ENCODE measurements at places on chromosomes 4 and X.

- no peak for DNase-seq
Observed at GRCh38 chr4:179415037-179415846, 1973.0 kb upstream of the AGA start.

- DNase-seq, result peak; percentile 60
Observed at GRCh38 chrX:74251006-74251930, 52.7 kb upstream of the ZCCHC13 start.

- no peak for DNase-seq
Observed at GRCh38 chr4:85175190-85175589, 208.7 kb upstream of the WDFY3 start.

GRCh38 chr4:5462254-5462835 lies 246.0 kb downstream of the EVC2 start:
- no peak for DNase-seq

DNA sequence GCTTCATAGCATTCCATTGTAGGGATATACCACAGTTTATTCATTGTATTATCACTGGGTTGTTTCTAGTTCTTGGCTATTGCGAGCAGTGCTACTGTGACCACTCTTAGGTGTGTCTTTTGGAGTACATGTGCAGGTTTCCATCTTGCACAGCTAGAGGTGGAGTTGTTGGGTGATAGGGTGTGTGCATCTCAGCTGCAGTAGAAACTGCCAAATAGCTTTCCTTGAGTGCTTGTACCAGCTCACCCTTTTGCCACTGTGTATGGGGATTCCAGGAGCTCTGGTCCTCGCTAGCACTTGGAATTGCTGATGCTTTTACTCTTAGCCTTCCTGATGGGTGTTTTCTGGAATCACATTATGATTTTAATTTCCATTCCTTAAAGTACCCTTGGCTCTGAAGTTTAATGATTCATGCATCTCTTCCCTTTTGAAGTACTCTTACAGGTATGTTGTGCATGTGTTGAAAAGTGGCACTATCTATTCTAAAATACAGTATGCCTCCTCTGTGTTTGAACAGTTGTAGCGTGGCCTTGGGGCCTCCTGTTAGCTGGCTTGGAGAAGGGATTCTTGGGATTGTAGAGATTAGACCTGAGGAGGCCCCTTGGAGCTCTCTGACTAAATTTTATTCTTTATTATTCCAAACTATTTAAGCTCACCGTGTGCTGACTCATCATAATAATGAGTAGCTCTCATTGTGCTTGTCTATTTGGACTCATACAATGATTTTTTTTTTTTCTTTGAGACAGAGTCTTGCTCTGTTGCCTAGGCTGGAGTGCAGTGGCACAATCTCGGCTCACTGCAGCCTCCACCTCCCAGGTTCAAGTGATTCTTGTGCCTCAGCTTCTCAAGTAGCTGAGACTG lies 38.4 kb downstream of the HTT start:
- DNase-seq, result no peak
